ENCODE measurements at places on chromosomes 1 and 21. TPM values are rescaled to one million over a fixed set of nuclear protein-coding genes. Genes with fewer than 3 reads are reported as not detected.

The UMODL1 gene
- total RNA-seq, result 0.16 TPM

The SSR2 gene
- total RNA-seq, result 244 TPM

The AUNIP gene
- not detected for total RNA-seq

The AMY2A gene
- total RNA-seq, result not detected

The SPAG17 gene
- not detected for total RNA-seq

The OR6K3 gene
- not detected for total RNA-seq

The FCRL1 gene
- 12.9 TPM for total RNA-seq

The KLHDC8A gene
- not detected for total RNA-seq

The PEAR1 gene
- 4.4 TPM for total RNA-seq

GRCh38 chr21:25560271-25560685 lies 47.0 kb downstream of the MRPL39 start:
- no peaks in the 10 kb centered on the region for H3K27me3 ChIP-seq
- no peak overlapping the region for H3K4me3 ChIP-seq
- H3K4me1 ChIP-seq, result peaks cover 20% of the 10 kb centered on the region
- no peaks in the 10 kb centered on the region for H3K36me3 ChIP-seq
- H3K27ac ChIP-seq, result no peak overlapping the region
- no peak for DNase-seq

GRCh38 chr1:145885738-145886287 lies at the start of gene ANKRD35:
Gene ANKRD35 (minus strand): TSS chr1:145885866. CDS start chr1:145885758, 108 bp downstream.
- peak; percentile 87 for DNase-seq
- peaks cover 25% of the 10 kb centered on the region for H3K27me3 ChIP-seq
- H3K4me1 ChIP-seq, result peaks cover 14% of the 10 kb centered on the region
- H3K27ac ChIP-seq, result no peak within 1 kb of the TSS
- peak within 1 kb of the TSS; percentile 82 for H3K4me3 ChIP-seq

GRCh38 chr1:78102916-78103315 lies 57.1 kb downstream of the GIPC2 start:
- H3K27me3 ChIP-seq, result no peaks in the 10 kb centered on the region
- peaks cover 6% of the 10 kb centered on the region for H3K4me1 ChIP-seq
- H3K27ac ChIP-seq, result no peak overlapping the region
- H3K36me3 ChIP-seq, result no peaks in the 10 kb centered on the region
- no peak overlapping the region for H3K4me3 ChIP-seq

GRCh38 chr1:190373705-190374336 lies 103.8 kb downstream of the BRINP3 start:
- DNase-seq, result no peak
- H3K36me3 ChIP-seq, result no peaks in the 10 kb centered on the region
- H3K27ac ChIP-seq, result no peak overlapping the region
- H3K27me3 ChIP-seq, result no peaks in the 10 kb centered on the region
- no peak overlapping the region for H3K4me3 ChIP-seq
- no peaks in the 10 kb centered on the region for H3K4me1 ChIP-seq

DNA sequence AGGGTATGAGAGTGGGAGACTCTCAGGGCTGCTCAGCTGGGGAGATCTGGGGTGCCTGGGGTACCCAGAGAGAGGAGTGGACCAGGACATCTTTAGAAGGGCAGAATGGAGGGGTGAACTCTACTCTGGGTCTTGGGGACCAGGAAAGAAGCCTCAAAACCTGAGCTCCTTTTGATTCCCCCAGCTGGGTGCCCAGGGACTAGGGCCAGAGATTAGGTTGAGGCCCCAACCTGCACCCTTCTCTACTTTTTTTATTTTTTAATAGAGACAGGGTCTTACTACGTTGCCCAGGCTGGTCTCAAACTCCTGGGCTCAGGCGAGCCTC lies 1.9 kb downstream of the PDZK1IP1 start:
- no peak overlapping the region for H3K27ac ChIP-seq
- peaks cover 40% of the 10 kb centered on the region for H3K4me1 ChIP-seq
- no peak overlapping the region for H3K4me3 ChIP-seq
- no peaks in the 10 kb centered on the region for H3K36me3 ChIP-seq

DNA sequence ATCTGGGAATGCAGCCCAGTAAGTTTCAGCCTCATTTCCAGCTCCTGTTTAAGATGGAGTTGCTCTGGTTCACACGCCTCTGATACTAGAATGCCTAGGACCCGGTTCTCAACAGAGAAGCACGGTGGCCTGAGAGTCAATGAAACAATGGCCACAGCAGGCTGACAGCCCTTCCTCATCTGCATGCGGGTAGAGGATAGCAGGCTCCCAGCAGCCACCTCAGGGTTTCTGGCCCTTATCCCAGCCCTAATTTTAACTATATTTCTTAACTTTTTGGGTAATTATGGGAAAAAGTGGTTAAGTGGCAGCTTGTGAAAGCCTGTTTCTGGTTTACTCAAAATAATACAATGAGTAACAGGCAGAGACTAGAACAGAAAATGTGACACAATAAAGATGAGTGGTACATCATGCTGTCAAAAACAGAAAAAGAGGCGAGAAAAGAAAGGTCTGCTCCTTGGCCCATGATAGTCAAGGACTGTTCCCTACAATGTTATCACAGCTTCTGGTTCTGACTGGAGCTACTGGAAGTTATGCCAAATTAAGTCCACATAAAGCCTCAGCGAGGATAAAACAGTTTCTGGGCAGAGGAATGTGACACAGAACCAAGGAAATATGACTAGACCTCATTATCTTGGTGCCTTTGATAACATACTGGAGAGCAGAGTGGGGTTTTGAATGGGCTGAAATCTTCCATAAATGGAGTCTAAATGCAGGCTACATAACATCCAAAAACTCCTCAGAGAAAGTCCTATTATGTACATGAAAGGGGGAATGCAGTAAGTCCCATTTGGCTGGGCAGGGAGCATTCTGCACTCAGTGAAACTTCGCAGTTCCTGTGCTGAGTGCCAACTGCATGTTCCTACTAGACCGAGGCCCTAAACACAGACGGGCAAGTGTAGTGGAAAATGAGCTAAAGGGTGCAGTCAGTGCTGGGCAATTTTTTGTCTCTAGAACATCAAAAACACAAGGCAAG lies 92.1 kb downstream of the NIBAN1 start:
- peak overlapping the region; percentile 82 for H3K27ac ChIP-seq
- no peaks in the 10 kb centered on the region for H3K27me3 ChIP-seq
- DNase-seq, result peak; percentile 23

GRCh38 chr1:214400131-214400530 lies 119.2 kb downstream of the SMYD2 start:
- no peaks in the 10 kb centered on the region for H3K27me3 ChIP-seq
- no peak for DNase-seq
- no peaks in the 10 kb centered on the region for H3K36me3 ChIP-seq
- no peak overlapping the region for H3K4me3 ChIP-seq

DNA sequence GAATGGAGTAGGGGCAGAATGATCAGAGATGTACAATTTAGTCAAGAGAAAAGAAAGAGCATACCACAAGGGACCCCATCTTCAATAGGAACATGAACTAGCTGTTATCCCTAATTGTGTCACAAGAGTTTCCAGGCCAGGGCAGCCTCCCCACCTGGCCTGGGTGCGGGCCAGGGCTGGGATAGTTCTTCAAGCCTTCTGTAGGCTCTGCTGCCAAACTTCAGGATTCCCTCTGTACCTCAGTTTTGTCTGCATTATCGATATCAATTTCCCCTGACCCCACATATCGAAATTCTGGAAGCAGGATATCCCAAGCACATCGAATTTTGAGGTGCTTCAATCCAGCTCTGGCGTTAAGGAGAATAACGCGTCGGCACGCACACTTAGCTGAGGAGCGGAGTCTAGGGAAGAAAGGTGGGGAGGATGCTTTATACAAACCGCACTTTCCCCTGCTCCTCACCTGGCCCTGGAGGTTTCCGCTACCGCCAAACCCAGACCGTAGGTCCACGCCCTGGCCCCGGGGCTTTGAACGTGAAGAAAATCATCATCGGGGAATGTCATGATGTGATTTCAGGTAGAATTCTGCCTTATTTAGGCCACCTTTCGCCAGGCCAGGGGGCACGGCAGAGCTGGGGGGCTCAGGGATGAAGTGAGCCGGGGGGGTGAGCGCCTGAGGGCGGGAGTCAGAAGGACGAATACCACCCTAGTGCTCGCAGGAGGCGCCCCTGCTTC lies 7.4 kb downstream of the HLX start:
- no peak for DNase-seq
- H3K27me3 ChIP-seq, result peaks cover 94% of the 10 kb centered on the region
- no peak overlapping the region for H3K4me3 ChIP-seq
- peak overlapping the region; percentile 92 for H3K27ac ChIP-seq

GRCh38 chr1:239861985-239862384 lies 229.7 kb upstream of the FMN2 start:
- DNase-seq, result no peak
- no peaks in the 10 kb centered on the region for H3K4me1 ChIP-seq
- no peak overlapping the region for H3K4me3 ChIP-seq
- no peak overlapping the region for H3K27ac ChIP-seq
- H3K36me3 ChIP-seq, result no peaks in the 10 kb centered on the region
- H3K27me3 ChIP-seq, result no peaks in the 10 kb centered on the region

GRCh38 chr1:171343727-171344472 lies 29.9 kb downstream of the FMO4 start:
- H3K4me1 ChIP-seq, result no peaks in the 10 kb centered on the region
- no peak for DNase-seq
- no peak overlapping the region for H3K4me3 ChIP-seq
- no peaks in the 10 kb centered on the region for H3K36me3 ChIP-seq
- no peak overlapping the region for H3K27ac ChIP-seq

DNA sequence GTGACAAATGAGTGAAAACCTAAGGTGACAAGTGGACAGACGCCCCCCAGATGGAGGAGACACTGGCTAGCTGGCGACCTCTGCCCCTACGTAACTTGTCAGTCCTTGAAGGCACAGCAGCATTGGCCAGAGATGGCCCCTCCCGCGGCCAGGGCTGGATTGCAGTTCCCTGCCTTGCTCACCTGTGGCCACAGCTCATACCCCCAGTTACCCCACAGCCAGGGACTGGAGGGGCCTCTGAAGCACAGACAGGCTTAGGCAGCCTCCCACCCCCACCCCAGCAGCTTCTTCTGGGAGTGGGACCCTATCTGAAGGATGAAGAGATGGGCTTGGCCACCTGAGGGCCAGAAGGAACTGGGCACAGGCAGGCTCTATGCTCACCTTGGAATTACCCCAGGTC lies 3.7 kb downstream of the HES3 start:
- no peak overlapping the region for H3K27ac ChIP-seq
- no peaks in the 10 kb centered on the region for H3K36me3 ChIP-seq
- peaks cover 32% of the 10 kb centered on the region for H3K4me1 ChIP-seq
- peaks cover 96% of the 10 kb centered on the region for H3K27me3 ChIP-seq
- DNase-seq, result no peak
- no peak overlapping the region for H3K4me3 ChIP-seq

DNA sequence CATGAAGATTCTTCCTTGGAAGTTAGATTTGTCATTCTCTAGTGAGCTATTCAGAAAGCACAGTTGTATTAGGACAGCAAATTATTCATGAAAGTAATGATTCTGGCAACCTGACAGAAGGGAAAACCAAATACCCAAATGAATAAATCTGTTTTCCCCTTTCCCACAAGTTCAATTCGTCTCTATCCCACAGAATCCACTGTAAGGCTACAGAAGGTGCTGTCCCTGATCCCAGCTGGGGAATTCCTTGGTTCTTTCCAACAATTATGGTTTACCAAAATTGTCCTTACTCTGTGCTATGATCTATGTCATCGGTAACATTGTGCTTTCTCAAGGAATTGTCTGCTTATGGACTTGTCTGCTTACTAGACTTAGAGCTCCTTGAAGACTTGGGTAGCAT lies 104.2 kb downstream of the FASLG start:
- H3K4me3 ChIP-seq, result no peak overlapping the region
- no peak for DNase-seq
- no peaks in the 10 kb centered on the region for H3K4me1 ChIP-seq
- H3K27ac ChIP-seq, result no peak overlapping the region

DNA sequence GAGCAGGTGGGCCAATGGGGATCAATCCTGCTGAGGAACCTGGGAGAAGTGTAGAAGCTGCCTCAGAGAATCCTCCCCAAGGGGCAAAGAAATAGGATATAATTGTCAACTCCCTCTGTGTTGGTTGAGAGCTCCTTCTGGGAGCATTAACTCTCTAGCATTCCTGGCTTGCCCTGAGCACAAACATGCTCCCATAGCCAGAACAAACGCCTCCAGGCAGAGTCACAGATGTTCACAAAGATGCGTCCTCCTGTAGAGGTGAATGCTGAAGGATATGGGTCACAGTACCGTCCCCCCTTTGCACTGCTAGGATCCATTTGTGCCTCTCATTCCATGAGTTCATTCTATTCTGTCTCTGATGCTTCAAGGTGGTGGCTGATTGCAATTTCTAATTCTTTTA lies 9.6 kb upstream of the BCAN start:
- H3K27me3 ChIP-seq, result peaks cover 89% of the 10 kb centered on the region
- no peak for DNase-seq
- H3K4me1 ChIP-seq, result no peaks in the 10 kb centered on the region
- no peaks in the 10 kb centered on the region for H3K36me3 ChIP-seq
- no peak overlapping the region for H3K4me3 ChIP-seq

DNA sequence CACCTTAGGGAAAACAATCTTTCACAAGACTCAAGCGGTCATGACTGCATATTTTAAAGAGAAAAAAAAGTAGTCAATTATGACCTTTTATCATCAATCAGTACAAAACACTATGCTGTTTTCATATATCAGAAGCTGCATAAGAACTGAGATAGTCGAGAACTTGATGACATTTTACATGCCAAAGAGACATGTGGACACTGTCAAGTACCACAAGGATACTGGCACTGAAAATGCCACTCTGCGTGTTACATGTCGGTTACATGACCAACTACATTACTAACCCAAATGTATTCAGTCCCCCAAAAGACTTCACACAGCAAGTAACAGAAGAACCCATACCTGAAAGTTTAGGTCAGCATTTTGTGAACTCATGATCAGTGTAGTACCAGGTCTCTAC lies 975.0 kb upstream of the ADGRL4 start:
- no peak overlapping the region for H3K27ac ChIP-seq
- H3K4me1 ChIP-seq, result no peaks in the 10 kb centered on the region
- DNase-seq, result no peak
- H3K27me3 ChIP-seq, result no peaks in the 10 kb centered on the region
- no peaks in the 10 kb centered on the region for H3K36me3 ChIP-seq
- H3K4me3 ChIP-seq, result no peak overlapping the region

- no peak overlapping the region for H3K27ac ChIP-seq
- no peaks in the 10 kb centered on the region for H3K36me3 ChIP-seq
- DNase-seq, result no peak
- no peaks in the 10 kb centered on the region for H3K27me3 ChIP-seq
Observed at GRCh38 chr1:17259233-17259873, 10.5 kb downstream of the PADI3 start.

GRCh38 chr1:17579951-17580939 lies 40.7 kb downstream of the ARHGEF10L start:
- no peaks in the 10 kb centered on the region for H3K36me3 ChIP-seq
- H3K4me1 ChIP-seq, result peaks cover 46% of the 10 kb centered on the region
- DNase-seq, result peak; percentile 60
- peak overlapping the region; percentile 41 for H3K4me3 ChIP-seq
- H3K27me3 ChIP-seq, result no peaks in the 10 kb centered on the region

- no peak for DNase-seq
- H3K27ac ChIP-seq, result no peak overlapping the region
- H3K4me3 ChIP-seq, result no peak overlapping the region
- H3K27me3 ChIP-seq, result no peaks in the 10 kb centered on the region
- no peaks in the 10 kb centered on the region for H3K4me1 ChIP-seq
Observed at GRCh38 chr1:165603810-165604209, 27.2 kb upstream of the MGST3 start.

GRCh38 chr1:245715291-245715701 lies 560.5 kb downstream of the KIF26B start:
- H3K36me3 ChIP-seq, result no peaks in the 10 kb centered on the region
- H3K4me3 ChIP-seq, result no peak overlapping the region
- H3K4me1 ChIP-seq, result no peaks in the 10 kb centered on the region
- H3K27ac ChIP-seq, result no peak overlapping the region
- no peaks in the 10 kb centered on the region for H3K27me3 ChIP-seq
- no peak for DNase-seq

Data from transverse colon (tissue), 4 donors.